Activated CD8-positive, alpha-beta memory T cell treated with anti-CD3 and anti-CD28 coated beads, Interleukin-2, amount 10 ng/mL, durations not matched to agents 7 days and 5 days (primary cell): ENCODE measurements at places on chromosomes 3 and 15. TPM values are rescaled to one million over a fixed set of nuclear protein-coding genes. Genes with fewer than 3 reads are reported as not detected.

DNA sequence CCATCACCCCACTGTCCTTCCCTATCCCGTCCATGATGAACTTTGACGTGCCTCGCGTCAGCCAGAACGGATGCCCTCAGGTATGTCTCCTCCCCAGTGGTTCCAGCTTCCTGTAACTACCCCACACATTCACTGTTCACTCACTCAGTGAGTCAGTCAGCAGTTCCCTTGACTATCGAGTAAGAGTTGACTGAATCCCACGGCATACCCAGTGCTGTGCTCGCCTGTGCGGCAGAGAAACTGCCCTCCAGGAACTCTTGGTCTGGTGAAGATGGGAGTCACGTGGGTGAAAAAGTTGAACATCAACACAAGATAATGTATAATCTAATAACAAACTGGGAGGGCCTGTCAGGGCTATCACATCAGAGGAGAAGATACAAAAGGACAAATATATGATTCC, 36.7 kb downstream of the CCDC33 start:
- DNase-seq, result no peak

The SLC25A36 gene
- 50.4 TPM for total RNA-seq

GRCh38 chr15:76384409-76384808, 47.8 kb downstream of the ISL2 start:
- no peak for DNase-seq

- peak; percentile 70 for DNase-seq
These were observed 3.6 kb downstream of the GALNT15 start for GRCh38 chr3:16177962-16178627.

GRCh38 chr15:50168783-50169411, 13.1 kb upstream of the SLC27A2 start:
- DNase-seq, result no peak

DNA sequence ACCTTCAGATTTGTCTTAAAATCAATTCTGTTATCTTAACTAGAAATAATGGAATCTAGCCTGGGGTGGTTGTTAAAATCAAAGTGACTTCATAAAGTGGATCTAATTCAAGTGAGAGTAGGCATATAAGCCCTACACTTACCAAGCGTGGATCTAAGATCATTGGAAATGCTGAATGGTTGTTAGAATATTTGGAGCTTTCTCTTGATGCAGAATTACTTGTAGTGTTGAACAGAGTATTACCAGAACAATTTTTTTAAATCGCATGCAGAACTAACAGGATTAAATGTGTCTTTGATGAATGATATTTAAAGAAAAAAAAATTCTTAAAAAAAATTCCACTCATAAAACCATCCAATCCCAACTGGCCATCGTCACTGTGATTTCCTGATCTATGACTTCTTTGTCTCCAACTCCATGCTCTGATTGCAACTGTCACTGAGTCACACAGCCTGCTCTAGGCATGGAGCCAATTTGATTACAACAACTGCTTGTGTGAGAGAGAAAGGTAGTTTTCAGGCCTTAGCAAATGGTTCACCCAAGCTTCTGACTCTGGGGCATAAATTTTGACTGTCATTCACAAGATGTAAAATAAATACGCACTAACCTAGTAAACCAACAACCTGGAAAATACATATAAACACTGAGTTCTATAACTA, 25.9 kb upstream of the SPRED1 start:
- DNase-seq, result no peak

DNA sequence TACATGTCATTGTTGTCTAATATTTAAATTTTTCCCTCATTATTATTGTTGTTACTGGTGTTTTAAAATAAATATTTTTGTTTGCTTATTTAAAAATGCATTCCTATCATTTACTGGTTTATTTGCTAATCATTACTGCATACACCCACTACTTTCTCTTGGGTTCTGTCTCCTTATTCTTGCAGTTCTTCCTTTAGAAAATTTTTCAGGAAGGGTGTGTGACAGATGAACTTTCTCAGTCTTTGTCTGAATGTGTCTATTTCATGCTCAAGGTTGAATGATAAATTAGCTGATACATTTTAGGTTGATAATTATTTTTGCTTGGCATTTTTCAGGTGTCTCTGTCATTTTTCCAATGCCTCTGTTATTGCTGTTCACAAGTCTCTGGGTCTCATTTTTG, 7.4 kb downstream of the AQP9 start:
- no peak for DNase-seq

DNA sequence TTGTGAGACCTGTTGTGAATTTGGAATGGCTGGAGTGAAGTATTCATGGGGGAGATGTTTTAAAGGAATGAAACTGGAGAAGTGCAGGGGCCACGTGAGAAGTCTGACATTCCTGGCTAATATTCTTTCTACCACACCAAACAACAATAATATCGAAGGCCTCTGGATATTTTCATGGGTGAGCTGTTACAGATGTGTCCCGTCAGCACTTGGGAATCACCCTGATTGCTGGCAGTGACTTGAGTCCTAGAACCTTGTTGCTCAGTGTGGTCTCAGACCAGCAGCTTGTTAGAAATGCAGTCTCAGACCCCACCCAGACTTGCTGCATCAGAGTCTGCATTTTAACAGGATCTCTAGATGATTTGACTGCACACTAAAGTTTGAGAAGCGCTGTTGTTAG, 113.8 kb downstream of the ITPR1 start:
- no peak for DNase-seq

DNA sequence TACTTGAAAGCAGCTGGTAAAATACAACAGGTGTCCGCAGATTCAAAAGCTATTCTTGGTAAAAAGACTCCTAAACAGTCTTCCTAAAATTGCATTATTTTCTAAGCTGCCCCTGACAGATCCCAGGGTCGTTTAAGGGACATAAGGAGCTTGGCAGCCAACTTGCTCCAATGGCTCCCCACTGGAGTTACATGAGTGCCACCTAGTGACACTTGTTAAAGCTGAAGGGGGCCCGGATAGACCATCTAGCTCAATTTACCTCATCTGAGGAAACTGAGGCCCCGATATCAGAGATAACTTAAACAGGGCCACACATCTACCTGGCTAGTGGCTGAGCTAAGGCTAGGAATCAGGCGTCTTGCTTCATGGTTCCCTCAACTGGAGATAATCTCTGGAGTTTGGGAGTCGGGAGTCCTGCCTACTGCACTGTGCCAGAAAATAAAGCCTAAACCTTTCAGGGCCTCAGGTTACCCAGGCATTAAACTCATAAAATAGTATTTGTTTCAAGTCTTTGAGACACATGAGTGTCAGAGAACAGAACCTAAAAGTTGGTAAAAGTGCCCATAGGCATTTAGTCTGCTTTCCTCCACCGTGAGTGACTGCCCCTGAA, 6.5 kb upstream of the TBC1D23 start:
- peak; percentile 72 for DNase-seq

The CDHR4 gene
- total RNA-seq, result 0.16 TPM

DNA sequence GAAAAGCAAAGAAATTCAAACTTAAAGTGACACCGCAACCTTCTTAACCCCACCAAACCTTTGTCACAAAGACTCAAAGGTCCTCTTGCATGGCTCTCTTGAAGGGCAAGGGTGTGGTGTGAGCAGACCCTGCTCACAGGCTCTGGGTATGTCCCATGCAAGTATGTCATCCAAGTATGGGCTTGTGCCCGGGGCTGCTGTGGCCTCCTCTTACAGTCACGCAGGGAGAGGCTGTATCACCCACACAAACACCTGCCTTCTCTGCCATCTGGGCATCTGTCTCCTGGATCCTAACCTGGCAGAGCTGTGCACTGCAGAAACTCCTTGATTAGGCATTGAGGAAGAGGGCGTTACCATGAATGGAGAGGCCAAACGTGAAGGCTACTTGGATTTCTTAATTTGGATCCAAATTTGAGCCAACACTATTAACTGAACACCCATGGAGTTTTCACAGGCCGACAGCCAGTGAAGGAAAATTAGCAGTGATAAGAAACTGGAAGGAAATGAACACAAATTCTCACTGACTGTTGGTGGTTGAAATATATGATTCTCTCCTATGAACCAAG, 146.6 kb downstream of the DUT start:
- no peak for DNase-seq

The HRG gene
- not detected for total RNA-seq

The SLC22A13 gene
- 0.47 TPM for total RNA-seq

The LRRIQ4 gene
- total RNA-seq, result 0.23 TPM
